ENCODE measurements at places on chromosomes 5 and 9.

DNA sequence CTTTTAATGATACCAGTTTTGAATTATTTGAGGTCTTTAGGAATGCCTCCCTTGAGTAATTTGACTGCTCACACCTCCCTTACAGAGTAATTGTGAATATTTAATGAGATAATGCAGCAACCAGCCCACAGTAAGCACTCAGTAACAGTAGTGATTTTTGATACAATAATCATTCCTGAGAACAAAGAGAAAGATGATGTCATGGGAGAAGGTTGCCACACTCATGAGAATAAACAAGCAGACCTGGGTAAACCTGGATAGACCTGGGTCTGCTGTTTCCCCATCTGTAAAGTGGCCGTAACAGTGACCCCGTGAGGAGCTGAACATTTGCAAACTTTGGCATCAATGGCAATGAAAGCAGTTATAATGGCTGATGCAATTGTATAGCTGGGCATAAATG is 4.2 kb downstream of the C1QTNF2 start:
- no peak for DNase-seq

- DNase-seq, result no peak
Measured at GRCh38 chr9:91033797-91034196, 232.2 kb downstream of the SYK start.

DNA sequence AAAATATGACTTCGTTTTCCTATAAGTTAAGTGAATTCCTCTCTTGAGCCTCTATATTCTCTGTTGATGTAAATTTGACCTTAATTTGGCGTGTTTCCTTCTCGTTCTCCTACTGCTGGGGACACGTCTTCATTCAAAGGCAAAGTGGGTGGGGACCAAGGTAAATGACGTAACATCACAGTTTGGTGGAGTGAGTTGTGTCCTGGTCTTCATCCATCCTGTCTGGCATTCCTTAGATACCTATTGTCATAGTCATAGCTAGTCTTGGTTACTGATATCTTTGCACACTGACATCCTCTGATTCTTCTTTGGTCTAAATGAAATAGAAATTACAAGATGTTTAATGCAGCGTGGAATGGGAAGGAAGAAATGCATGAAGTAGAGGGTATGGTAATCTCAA is 108.5 kb downstream of the NNT start:
- DNase-seq, result no peak

DNA sequence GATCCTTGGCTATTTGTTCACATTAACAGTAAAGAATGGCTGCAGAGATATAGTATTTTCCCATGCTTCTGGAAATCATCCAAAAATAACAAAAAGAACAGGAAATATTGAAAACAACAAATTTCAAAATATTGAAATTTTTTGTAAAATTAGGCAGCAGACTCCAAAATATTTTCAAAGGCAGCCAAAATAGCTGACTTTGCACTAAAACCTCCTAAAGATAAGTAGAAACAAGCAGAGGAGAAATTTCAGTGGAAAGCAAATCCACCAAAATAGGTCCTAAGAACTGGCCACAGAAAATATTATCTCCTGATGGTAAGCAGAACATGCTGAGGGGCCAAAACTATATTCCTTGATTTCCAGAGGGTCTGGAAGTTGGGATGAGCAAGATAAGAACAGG is 456.3 kb upstream of the DMAC1 start:
- no peak for DNase-seq

- no peak for DNase-seq
Measured at GRCh38 chr5:172441262-172441751, 13.0 kb downstream of the SH3PXD2B start.

DNA sequence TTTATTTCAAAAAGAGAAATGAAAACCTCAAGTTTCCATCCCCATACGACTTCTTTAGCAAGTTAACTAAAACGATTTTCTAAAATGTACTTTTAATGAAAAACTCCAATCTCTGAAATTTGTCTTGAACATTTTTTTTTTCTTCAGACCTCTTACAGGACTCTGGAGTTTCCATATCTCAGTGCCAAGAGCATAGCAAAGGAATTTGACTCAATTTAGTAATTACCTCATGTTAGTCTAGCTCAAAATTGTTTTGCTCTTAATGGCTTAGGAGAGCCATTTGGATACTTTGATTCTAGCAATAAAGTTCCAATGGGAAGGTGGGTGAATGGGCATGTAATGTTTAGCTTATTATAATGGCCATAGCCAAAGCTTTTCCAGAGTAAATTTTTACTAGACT is 26.0 kb upstream of the SPATA31D4 start:
- peak; percentile 19 for DNase-seq

DNA sequence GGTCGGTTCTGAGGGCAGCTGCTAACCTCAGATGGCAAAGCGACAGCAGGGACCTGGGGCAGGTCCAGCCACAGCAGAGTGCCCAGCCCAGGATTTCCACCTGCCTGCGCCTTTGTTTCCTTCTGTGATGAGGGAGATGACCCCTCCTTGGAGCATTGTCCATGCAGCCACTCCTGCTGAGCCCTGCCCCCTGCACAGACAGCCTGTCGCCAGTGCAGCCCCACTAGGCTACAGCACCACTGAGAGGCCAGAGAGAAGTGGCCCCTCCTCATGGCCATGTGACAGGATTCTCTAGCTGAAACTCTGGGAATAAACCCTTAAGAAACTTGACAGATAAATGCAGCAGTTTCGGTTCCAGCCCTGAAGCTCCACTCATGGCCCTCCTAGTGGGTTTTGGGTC is 10.5 kb upstream of the MRNIP start:
- DNase-seq, result no peak

- no peak for DNase-seq
Measured at GRCh38 chr5:157923765-157924164, 64.8 kb upstream of the CLINT1 start.

- DNase-seq, result no peak
Measured at GRCh38 chr5:69209602-69210001, 20.2 kb downstream of the CENPH start.

- no peak for DNase-seq
Measured at GRCh38 chr5:76224898-76225297, 141.7 kb downstream of the SV2C start.

DNA sequence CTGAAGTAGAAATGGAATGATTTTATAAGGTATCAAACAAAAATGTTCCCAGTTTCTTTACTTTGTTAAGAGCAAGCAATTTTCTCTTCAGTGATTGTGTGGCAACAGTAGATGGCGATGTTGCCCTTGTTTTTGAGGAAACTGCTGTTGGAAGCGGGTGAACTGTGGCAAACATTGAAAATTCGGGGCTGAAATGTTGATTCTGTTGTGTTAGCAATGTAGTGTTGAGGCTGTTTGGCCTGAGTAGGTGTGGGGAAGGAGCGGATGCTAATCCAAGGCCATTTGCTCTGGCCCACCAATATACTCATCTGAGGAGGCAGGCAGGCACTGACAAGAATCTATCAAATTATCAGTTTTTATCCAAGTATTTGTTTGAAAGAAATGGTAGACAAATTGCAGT is 129.8 kb downstream of the SLC12A2 start:
- DNase-seq, result no peak

DNA sequence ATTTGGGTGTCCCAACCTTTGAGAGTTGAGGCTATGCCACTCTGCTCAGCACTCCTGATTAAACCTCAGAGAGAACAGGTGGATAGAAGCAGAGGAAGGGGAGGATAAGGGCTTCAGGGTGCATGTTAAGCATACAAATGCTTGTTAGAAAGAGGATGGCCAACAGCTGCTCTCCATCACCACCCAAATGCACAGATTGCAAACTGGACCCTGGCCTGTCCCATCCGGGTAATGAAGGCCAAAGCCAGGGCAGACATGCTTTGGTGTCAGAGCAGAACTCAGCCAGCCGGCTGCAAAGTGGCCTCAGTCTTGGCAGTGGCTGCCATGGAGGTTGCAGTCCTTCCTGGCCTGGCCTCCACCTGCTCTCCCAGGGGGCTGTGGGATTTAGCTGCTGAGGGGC is 84.3 kb downstream of the SIL1 start:
- no peak for DNase-seq

GRCh38 chr5:18311266-18311665 is 677.0 kb downstream of the TAF11L14 start:
- no peak for DNase-seq

DNA sequence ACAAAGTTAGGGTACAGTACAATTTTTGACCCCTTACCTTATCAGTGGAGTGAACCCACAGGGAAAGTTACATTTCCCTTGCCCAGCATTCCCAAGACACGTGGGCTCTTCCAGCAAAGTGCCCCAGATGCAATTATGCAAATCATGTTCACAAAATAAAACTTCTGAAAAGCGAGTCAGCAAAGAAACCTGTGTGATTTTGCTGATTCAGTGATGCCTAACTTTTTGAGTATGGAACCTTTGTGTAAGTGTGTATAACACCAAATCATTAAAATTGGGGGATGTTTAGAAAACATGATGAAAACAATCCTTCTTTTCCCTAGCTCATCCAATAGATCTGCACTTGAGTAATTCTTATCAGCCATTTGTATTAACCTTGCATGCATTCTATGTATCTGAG is 52.6 kb downstream of the SH3RF2 start:
- DNase-seq, result no peak

All from AG04449 (cell line).